ENCODE measurements at places on chromosomes 4 and X.

DNA sequence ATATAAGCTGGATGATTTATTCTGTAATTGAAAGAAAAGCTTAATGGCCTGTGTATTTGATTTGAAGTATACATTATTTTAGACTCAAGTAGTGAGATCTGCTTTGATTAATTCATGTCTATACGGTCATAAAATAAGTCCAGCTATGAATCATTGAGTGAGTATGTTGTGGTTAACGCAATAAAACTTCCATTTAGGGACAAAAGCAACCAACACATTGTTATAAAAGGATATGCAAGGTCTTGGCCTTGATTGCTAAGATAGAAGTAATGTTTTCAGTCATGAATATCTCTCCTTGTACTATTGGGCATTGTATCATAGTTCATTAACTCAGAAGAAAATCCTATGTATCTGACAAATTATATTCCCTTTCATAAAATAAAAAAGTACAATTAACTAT is 162.1 kb downstream of the EPHA5 start:
- DNase-seq, result no peak

DNA sequence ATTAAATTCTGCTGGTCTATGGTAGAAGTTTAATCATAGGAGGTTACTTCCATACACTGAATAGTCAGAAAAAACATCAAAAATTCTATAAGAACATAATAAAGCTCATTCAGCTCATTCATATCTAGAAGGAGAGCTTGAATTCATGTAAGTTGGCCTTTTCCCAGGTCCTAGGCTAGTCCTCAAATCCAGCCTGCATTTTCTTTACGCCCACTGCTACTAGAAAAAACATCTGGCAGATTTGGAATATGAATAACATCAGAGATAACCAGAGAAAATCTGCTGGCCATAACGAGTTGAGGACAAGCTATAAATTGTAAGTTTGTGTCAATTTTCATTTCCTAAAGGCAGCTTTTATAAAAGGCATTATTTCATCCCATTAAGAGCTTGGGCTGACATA is 95.5 kb downstream of the MXRA5 start:
- DNase-seq, result no peak

GRCh38 chr4:104728380-104729122 is 233.9 kb upstream of the CXXC4 start:
- no peak for DNase-seq

GRCh38 chrX:129161108-129161507 is 362.2 kb downstream of the SMARCA1 start:
- no peak for DNase-seq

- no peak for DNase-seq
Observed at GRCh38 chr4:178387756-178388155, 945.5 kb upstream of the AGA start.

GRCh38 chr4:127888559-127888958 is 7.9 kb downstream of the PLK4 start:
- DNase-seq, result no peak

- DNase-seq, result no peak
Observed at GRCh38 chrX:8846266-8846665, 45.1 kb upstream of the FAM9A start.

DNA sequence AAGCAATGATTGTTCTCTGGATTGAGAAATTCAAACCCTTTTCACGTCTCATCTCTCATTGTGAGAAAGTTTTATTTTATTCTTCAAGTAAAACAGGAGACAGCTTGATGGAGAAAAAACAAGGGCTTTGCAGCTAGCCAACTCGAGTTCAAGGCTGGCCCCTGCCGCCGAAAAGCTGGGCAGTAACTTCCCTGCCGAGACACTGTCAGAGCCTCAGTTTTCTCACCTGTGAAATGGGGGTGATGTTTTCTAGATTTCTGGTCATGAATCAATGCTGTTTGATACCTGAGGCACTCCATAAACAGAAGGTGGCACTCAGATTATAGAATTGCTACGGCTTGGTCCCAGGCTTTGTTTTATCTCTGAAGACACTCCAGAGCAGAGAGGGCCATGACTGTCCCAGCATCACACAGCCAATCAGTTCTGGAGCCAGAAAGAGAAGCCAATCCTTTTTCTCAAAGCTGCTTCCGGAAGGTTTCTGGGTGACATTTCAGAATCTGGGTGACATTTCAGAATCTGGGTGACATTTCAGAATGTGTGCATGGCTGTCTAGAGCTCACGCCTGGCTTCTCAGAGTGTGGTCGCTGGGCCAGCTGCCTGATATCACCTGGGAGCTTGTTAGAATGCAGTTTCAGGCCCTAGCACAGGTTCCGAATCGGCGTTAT is 33.2 kb downstream of the HMX1 start:
- DNase-seq, result no peak

DNA sequence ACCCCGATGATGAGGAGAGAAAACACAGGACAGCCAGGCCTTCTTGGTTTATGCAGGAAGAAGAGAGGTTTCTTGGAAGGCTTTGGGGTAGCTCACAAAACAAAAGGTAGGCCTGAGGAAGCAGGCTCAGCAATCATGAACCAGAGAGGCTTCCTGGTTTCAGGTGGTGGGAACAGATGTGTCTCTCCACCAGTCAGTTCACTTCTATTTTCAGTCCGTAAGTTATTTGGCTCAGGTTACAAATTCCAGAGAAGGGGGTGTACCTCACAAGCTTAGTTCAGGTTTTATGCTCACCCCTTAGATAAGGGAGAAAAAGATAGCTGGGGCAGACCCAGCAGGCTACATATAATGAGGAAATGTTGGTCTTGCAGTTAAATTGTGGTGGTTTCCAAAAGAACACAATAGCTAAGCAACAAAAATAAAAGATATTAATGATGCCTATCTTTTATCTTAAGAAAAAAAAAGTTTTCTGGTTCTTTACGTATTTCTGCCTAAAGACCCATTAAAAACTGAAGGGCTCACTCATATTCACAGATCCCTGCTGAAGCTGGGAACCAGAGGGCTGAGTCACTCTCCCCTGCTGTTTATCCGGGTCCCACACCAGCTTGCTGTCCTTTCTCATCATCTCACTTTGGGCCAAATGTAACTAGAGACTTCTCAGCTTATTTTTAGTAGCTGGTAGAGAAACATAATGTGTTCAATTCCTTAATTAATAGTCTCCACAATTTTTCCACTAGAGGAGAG is 177.0 kb downstream of the CAMK2D start:
- no peak for DNase-seq

DNA sequence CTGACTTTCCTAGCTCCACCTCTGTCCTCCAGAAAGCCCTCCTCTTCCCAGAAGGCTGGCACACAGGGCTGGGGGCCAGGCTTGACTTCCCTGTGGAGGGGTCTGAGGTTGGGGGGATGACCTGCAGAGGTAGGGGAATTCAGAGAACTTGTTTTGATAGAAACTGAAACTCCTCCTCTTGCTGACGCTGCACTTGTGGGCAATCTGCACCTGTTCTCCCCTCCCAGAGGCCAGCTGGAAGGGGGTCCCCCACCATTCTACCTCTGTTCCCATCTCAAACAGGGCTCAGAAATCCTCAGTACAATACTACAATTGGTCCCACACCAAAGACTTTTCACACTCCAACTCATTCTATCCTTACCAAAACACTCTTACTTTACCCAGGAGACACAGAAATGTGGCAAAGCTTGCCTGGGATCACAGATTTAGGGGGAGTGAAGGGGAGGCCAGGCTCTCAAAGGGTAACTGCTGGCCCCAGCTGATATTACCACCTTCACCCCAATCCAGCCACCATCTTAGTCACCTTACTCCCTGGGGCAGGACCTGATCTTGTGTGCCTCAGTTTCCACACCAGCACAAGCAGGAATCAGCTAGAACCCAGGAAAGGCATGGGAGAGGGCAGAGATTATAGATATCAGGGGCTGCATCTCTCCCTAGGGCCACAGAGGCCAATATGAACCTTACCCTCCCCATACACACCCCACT is 18.5 kb downstream of the OTUD5 start:
- DNase-seq, result peak; percentile 83

DNA sequence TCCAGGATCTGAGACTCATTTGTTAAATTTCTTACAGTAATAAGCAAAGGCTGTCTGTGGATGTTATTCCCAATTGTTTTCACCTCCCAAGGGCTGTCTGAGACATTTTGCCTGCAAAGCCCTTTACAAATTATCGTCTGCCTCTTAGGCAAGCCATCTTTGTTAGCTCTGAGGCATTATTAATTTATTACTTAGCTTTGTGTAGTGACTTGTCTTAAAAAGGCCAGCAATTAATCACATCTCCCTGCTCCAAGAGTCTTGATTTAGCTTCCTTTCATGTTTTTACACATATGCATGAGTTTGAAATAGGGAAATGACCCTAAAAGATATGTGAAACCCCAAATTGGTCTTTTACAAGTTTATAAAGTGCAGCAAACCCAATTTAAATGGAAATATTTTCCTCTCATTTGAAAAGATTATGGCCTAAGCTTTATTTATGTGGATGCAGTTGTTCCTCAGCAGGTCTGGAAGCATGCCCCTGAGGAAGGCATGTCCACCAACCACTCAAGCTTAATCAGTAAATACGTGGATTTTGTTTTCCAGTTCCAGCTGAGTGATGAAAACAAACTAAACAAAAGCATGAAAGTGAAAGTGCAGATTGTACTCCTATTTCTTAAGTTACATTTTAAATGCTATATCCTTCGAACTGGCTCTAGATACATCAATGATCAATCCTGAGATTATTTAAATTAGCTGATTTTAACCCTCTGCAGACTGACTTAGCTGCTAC is 173.6 kb upstream of the LNX1 start:
- DNase-seq, result no peak

- DNase-seq, result peak; percentile 56
Observed at GRCh38 chr4:82201805-82202641, 171.8 kb downstream of the HNRNPD start.

DNA sequence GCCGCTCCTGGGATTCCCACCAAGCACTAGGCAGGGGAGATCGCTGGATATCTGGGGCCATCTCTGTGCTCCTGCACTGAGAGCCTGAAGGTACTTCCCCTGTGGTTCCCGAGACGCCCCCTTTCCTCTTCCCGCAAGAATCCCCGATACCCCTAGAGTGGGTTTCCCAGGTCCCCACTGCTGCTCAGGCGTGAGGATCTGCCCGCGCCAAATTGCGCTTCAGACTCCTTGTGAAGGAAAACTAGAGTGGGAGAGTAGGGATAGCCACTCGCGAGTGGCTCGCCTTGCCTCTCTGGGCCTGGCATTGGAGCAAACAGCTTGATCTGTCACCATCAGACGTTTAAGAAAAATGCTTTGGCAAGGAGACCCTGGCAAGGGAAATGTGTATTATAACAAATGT is 1.5 kb downstream of the IL1RAPL2 start:
- DNase-seq, result no peak

DNA sequence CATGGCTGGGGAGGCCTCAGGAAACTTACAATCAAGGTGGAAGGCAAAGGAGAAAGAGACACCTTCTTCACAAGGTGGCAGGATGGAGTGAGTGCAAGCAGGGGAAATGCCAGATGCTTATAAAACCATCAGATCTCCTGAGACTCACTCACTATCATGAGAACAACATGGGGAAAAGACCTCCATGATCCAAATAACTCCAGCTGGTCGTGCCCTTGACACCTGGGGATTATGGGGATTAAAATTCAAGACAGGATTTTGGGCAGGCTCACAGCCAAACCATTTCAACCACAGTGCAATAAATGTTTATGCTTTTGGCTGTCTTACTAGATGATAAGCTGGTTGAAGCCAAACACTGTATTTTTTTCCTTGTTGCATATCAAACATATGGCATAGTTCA is 1112.4 kb downstream of the STIM2 start:
- no peak for DNase-seq

- no peak for DNase-seq
Observed at GRCh38 chrX:46904626-46905025, 7.6 kb upstream of the JADE3 start.

GRCh38 chrX:109847257-109848187 is 114.5 kb upstream of the ACSL4 start:
- no peak for DNase-seq

DNA sequence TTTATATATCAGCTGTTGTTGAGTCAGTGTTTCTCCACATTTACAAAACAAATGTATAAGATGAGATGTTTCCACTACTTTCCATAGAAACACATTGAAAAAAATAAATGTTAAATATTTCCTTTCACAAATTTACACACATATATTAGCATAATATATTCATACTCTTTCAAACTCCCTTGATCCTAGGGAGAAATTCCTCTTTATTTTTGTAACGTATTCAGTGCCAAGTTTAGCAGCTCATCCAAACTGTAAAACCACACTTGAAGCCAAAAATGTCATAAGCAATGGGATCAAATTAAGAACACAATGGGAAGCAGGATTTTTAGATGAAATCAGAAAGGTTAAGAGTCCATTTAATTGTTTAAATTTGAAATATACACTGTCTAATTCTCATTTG is 381.1 kb upstream of the MAD2L1 start:
- DNase-seq, result no peak

DNA sequence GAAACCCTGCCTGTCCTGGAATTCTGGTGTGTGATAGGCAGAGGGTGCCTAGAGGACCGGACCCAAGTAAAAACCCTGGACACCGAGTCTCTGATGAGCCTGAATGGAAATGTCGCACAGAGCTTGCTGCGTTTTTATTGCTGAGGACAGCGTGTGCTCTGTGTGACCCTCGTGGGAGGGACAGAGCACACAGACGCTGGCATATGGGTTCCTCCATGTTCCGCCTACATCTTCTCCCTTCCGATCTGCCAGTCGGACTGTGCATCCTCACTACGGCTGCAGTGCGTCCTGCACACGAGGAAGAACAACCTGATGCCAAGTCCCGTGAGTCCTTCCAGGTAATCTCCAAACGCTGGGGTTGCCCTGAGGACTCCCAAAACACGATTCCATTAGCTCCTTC is 68.3 kb downstream of the AFAP1 start:
- DNase-seq, result no peak

DNA sequence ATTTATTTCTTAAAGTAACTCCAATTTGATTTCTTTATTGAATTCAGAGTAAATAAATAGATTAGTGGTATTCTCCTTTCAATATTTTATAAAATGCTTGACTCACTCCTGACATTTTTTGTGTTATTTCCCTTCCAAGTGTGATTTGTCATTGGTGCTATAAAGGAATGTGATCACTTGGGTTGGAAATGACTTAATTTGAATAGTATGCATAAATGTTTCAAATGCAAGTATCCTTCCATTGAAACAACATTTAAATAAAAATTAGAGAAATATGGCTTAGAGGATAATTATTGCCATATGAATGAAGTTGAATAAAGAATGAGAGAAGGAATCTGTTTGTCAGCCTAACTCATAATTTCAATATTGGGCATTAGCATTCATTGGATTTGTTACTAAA is 182.7 kb downstream of the PABPC4L start:
- no peak for DNase-seq

- DNase-seq, result no peak
Observed at GRCh38 chr4:178784491-178784890, 1342.3 kb upstream of the AGA start.

GRCh38 chr4:80465736-80466135 is 130.2 kb downstream of the CFAP299 start:
- no peak for DNase-seq

Measured in activated T-cell treated with anti-CD3 and anti-CD28 coated beads, Interleukin-2, amount 50 U/mL, for 72 hours (primary cell).